ENCODE measurements at places on chromosomes 12 and 14.

- DNase-seq, result no peak
Observed at GRCh38 chr12:95337146-95337545, 119.5 kb downstream of the VEZT start.

DNA sequence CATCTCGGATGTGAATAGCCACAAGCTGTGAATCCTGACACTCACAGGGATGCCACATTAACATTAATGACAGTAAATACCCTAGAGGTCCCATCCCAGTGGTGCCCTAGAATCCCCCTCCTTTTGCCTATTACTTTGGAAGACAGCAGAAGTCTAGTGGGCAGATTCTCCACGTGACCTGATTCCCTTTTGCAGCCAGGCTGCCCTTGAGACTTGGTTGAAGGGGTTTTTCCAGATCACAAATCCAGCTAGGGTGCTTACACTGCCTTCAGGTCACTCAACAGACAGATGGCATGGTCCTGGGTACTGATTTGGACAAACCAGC is 8.7 kb downstream of the HDAC7 start:
- DNase-seq, result no peak

DNA sequence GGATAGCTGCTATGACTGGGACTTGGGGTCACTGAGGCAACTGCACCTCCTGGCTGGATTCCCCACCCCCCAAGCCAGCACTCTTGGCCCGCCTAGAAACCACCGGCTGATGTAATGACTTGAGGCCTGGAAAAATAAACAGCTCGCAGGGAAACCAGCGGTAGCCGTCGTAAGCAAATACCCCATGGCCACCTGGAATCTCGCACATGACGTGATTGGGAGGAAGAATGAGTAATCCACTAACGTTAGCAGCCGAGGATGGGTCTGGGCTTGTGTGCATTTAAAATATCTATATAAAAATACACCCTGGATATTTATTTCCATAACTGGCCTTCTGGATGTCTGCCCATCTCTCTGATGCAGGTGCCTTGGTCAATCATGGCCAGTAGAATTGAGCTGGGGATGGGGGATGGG is 120.1 kb downstream of the SMOC1 start:
- DNase-seq, result no peak

DNA sequence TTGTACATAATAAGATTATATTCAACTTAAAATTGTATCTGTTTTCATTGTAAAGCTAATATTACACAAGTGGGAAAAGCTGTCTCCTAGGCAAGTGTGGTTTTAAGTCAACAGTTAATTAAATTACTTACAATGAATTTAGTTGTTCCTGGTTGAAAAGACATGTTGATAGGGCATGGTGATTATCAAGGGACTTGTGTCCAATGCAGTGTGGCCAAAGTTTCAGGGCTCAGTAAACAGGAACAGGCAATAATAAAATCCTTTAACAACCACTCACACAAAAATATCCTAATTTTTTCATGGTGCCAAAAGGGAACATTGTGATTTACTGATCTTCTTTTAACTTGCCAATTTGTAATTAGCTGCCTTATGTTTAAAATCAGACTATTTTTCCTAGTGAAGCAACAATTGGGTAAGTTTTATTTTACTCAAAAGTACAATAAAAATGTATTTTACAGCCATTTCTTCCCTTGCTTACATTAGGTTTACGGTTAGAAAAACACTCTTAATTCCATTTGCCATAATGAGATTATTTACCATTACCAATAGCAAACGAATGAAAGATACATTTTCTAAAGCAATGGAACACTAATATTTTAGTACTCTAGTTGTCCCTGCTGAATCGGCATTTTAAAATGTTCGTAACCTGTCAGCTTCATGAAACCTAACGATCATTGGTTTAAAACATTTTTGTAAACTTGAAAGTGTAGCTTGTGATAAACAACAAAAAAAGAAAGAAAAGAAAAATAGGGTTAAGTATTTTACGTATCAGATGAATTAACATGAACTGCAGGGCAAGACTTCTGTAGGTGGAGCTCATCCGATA is 1.8 kb upstream of the WNK1 start:
- DNase-seq, result no peak

Measured in activated effector memory CD4-positive, alpha-beta T cell treated with anti-CD3 and anti-CD28 coated beads, Interleukin-2, amount 50 U/mL, for 16 hours (primary cell).